Kidney (tissue), 22 donors: ENCODE measurements at places on chromosomes 16 and 17. TPM values are rescaled to one million over a fixed set of nuclear protein-coding genes. Genes with fewer than 3 reads are reported as not detected.

GRCh38 chr17:8131844-8132441 is 8.0 kb upstream of the HES7 start:
- DNase-seq: no peak

DNA sequence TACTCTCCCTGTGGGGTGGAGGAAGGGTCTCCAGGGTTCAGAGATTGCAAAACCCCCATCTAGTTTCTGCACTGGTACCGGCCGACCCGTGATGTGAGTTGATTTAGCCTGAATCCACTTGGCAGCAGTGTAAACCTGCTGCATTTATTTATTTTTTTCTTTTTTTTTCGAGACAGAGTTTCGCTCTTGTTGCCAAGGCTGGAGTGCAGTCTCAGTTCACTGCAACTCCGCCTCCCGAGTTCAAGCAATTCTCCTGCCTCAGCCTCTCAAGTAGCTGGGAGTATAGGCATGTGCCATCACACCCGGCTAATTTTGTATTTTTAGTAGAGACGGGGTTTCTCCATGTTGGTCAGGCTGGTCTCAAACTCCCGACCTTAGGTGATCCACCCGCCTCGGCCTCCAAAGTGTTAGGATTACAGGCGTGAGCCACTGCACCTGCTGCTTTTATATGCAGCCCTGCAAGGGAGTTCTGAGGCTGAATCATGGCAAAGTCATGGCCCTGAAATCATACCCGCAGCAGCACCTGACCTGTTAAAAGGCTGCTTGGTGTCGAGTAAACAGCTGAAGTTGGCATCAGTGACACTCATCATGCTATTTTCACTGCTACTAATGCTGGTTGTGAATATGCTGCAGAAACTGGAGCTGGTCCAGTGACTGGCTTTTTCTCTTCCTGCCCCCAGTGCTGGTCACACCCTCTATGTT is 21.4 kb downstream of the DEXI start:
- DNase-seq: peak; percentile 78

DNA sequence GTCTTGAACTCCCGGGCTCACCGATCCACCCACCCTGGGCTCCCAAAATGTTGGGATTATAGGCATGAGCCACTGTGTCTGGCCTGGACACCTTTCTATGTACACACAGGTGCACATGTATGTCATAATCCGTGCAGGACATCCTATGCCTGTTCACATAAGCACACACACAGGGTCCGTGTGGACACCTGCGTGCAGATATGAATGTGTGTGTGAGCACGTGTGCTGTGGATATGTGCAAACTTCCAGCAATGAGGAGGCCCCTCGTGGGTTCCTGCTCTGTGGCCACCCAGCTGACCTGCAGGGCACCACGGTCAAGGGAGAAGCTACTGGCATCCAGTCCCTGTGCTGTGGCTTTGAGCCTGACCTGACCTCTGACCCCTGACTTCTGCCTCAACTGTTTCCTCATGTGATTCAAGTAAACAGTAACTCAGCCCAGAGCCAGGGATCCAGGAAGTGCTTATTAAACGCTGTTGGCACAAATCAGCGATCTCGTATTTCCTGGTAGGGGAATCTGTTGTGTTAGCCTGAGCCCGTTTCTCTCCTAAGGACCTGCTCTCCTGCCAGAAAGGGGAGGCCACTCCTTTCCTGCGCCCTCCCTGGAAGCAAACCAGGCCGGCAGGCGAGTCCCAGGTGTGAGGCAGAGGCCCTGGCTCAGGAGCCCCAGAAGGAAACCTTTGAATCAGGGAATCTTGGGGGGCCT is 6.5 kb downstream of the CPNE7 start:
- DNase-seq: no peak

- DNase-seq: no peak
Observed at GRCh38 chr17:47692895-47693730, 848 bp upstream of the TBKBP1 start.

DNA sequence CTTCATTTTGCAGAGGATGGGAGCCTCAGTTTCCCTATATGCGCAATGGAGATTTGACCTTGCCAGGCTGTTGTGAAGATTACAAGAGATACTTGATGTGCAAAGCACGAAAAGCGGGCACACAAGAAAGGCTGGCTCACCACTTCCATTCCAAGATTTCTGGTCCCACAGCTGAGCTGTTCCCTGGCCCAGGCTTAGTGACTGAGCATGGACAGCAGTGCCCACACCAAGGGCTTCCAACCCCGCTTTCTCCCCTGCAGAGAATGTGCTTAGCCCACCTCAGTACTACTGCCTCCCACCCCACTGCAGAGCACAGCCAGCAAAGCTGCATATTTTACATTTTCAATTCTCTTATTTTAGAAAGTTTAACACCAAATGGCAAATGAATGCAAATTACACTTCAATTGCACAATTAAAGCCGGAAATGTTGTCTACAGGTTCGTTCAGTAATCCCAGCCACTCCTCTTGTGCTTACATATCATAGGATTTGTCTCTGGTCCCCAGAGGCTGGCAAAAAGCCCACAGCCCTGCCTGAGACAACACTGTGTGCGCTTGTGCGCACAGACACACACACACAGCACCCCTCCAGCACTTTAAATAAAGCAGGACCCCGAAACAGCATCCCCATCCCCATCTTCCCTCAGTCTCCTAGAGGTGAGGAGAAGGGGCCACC is 51.8 kb downstream of the VAC14 start:
- no peak for DNase-seq

DNA sequence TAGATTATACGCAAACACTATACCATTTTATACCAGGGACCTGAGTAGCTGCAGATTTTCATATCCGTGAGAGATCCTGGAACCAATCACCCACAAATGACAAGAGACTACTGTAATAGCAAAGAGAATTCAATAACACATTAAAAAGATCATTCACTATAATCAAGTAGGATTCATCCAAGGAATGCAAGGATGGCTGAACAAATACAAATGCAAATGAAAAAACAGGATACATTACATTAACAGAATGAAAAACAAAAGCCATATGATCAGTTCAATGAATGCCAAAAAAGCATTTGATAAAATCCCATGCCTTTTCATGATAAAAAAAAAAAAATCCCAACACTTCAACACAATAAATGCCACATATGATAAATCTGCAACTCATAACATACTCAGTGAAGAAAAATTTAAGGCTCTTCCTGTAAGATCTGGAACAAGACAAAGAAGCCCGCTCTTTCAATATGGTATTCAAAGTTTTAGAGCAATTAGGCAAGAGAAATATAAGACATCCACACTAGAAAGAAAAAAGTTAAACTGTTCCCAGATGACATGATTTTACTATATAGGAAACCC is 29.0 kb downstream of the N4BP1 start:
- DNase-seq: no peak

- no peak for DNase-seq
Observed at GRCh38 chr16:4140652-4141051, 24.4 kb upstream of the ADCY9 start.

GRCh38 chr17:57553526-57553925 is 191.6 kb downstream of the CCDC182 start:
- no peak for DNase-seq

DNA sequence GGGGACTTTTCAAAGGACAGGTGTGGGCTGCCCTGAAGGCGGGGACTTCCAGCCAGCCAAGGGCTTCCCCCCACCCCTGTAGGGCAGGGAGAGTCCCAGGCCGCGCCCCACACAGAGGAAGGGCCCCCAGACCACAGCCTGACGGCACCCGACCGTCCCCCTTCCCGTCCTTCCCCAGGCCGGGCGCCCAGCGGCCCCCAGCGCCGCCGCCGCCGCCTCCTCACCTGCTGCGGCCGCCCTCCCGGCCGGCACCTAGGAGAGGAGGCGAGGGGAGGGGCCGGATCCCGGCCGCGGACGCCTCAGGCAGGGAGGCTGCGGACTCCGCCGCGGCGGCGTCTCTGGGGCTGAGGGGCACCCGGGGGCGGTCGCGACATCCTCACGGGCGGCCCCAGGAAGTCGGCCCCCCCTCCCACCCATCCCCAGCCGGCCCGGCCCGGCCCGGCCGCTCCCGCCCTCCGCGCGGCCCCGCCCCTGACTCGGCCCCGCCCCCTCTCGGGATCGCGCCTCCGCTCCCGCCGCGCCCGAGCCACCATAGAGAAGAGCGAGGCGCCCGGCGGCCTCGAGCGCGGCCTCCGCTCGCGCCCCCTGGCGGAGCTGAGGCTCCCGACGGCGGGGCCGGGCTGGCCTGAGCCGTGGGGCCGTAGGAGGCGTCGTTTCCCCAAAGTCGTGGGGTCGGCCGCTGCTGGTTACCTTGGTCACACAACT is 25.5 kb upstream of the RFFL start:
- peak; percentile 95 for DNase-seq

- DNase-seq: no peak
Observed at GRCh38 chr17:21278450-21279197, 5.9 kb upstream of the MAP2K3 start.

- DNase-seq: no peak
Observed at GRCh38 chr16:61289141-61289540, 747.1 kb downstream of the CDH8 start.

DNA sequence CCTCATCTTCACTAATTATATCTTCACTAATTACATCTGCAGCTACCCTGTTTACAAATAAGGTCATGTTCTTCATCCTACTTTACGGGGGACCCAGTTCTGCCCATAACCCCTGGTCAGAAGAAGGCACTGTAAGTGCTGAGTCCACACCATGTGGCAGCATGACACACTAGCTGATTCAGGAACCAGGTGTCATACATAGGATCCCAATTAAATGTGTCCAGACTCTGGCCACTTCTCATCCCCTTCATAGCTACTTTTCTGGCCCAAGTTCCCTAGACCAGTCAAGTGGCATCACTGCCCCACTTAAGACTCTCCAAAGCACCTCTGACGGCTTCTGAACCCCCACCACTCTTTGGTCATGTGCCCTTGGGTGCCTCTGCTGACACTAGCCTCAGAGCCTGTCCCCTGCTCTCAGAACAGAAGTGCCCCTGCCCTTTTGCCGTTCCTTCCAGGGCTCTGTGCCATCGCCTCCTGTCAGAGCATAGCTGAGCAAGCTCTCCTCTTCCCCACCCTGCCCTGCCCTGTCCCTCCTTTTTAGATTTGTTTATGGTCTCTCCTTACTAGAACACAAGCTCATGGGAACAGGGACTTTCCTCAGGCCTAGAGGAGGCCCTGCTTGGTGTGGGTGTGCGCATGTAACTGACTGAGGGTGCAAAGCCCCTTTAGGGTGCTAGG is 61.1 kb downstream of the B9D1 start:
- no peak for DNase-seq

GRCh38 chr16:11315510-11315909 is 29.7 kb upstream of the RMI2 start:
- DNase-seq: peak; percentile 94

GRCh38 chr17:58312829-58313228 is 15.8 kb downstream of the TSPOAP1 start:
- DNase-seq: no peak

GRCh38 chr17:521561-522325 is 169.1 kb upstream of the RPH3AL start:
- no peak for DNase-seq

DNA sequence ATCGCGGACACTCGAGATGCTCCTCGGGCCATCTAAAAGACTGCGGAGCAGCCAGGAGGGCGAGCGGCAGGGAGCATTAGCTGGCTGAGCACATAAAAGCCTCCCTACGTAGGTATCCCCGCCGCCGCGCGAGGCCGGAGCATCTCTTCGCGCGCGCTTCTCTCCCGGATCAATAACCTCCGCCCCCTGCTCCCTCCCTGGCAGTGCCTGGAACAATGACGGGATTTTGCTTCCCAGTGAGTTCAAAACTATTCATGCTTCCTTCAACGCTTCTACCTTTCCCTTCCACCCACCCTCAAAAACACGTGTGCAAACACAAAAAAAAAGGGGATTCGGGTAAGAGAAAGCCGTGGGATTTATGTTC is 984 bp downstream of the CENPV start:
- DNase-seq: peak; percentile 71

DNA sequence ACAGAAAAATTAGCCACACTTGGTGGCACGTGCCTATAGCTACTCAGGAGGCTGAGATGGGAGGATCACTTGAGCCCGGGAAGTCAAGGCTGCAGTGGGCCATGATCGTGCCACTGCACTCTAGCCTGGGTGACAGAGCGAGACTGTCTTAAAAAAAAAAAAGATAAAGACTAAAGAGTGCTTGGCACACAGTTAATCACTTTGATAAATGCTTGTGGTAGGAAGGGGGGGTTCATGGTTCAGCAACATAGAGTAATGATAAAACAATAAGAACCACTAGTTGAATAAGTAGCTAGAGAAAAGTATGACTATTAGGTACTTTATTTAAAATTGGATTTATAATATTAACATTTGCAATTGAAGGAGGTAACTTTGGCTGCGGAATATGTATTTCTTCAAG is 43.3 kb downstream of the USP32 start:
- no peak for DNase-seq

DNA sequence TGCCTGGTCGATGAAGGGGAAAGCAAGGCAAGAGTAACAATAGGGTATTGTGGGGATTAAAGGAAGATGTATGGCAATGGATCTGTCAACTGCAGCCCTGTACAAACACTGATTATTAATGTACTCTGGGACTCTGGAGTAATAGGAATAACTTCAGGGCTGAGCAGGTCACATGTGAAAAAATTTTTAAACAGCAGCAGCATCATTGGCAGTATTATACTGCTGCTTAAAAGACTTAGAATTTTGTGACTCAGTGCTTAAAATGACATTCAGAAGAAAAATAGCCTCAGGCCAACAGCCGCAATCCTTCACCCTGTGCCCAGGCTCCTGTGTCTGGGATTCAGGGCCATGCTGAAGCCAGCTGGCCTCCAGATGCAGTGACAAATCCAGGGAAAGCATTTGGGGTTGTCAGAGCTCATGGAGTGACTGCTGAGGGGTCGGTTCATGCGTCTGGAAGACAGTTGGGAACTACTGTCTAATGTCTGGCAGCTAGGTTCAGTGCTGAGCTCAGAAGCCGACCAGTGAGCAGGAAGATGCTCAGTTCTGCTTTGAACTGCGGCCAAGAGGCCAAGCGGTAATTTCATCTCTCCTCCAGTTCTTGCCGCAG is 22.2 kb downstream of the TEX2 start:
- DNase-seq: peak; percentile 81

DNA sequence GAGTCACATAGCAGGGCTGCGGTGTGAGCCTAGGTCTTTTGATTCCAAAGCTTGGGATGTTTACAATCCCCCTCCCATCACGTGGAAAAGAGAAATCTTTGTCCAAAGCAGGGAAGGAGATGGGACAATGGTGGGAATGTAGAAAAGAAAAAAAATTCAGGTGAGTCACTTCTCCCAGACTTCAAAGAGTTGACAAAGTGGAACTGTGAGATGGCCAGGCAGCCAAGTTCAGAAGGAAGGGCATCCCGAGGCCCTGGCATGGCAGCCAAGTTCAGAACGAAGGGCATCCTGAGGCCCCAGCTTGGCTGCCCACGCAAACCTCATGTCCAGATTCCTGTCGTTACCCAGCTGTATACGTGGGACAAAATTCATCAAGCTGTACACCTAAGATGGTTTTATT is 47.5 kb downstream of the FOXL1 start:
- DNase-seq: no peak

- no peak for DNase-seq
Observed at GRCh38 chr17:49255125-49255524, 24.5 kb upstream of the PHOSPHO1 start.

GRCh38 chr16:5604770-5605169 is 507.2 kb upstream of the EEF2KMT start:
- peak; percentile 28 for DNase-seq

The TEKT3 gene
- total RNA-seq: 1.4 TPM

The ORMDL3 gene
- total RNA-seq: 48.8 TPM

The P2RX5 gene
- total RNA-seq: 8.4 TPM

The CA7 gene
- not detected for total RNA-seq

The IGFALS gene
- total RNA-seq: 1.4 TPM

The ARHGDIG gene
- 0.88 TPM for total RNA-seq

The GNAO1 gene
- 4.3 TPM for total RNA-seq

The PPL gene
- 78.4 TPM for total RNA-seq

The NEK8 gene
- total RNA-seq: 20.6 TPM
